Activated CD4-positive, alpha-beta memory T cell treated with anti-CD3 and anti-CD28 coated beads for 36 hours (primary cell): ENCODE measurements at places on chromosomes 4 and X. TPM values are rescaled to one million over a fixed set of nuclear protein-coding genes. Genes with fewer than 3 reads are reported as not detected.

DNA sequence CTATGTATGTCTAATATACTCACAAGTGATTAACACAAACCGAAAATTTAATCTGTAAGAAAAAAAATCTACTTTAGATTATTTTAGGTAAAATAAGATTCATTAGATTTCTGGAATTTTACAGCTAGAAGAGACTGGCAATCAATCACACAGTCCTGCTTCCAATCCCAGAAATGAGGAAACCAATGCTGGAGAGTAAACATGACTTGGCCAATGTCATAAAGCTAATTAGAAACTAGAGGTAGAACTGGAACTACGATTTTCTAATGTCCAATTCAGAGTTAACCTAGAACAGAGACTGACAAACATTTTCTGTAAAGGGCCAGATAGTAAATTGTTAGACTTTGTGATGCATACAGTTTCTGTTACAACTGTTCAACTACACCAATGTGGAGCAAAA lies 123.6 kb downstream of the CORIN start:
- no peak for DNase-seq

DNA sequence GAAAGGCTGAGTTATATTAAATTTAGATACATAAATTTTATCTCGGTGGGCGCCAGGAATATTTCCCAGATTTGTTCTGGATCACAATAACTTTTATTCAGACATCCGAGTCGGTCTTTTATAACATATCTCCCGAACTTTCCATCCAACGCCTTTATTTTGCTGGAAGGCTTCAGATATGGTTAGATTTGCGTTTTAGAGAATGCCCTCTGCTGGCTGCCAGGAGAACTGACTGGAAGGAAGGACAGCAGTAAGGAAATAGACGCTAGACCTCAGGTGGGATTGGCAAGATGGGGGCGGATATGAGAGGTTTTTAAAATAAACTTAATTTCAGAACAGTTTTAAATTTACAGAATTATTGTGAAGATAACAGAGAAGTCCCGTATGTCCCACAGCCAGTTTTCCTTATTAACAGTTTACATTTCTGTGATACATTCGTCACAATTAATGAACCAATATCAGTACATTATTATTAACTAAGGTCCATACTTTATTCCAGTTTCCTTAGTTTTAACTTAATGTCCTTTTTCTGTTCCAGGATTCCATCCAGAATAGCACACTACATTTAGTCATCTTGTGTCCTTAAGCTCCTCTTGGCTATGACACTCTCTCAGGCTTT lies 4.6 kb upstream of the KANTR start:
- DNase-seq, result peak; percentile 53

Gene PCDH10
- not detected for total RNA-seq

Gene CD99
- total RNA-seq, result 282 TPM

GRCh38 chr4:6342530-6343293 lies 73.1 kb downstream of the WFS1 start:
- no peak for DNase-seq

GRCh38 chr4:15779306-15779705 lies 1.2 kb downstream of the CD38 start:
- no peak for DNase-seq

Gene SPOCK3
- not detected for total RNA-seq

Gene CLDN22
- total RNA-seq, result not detected

DNA sequence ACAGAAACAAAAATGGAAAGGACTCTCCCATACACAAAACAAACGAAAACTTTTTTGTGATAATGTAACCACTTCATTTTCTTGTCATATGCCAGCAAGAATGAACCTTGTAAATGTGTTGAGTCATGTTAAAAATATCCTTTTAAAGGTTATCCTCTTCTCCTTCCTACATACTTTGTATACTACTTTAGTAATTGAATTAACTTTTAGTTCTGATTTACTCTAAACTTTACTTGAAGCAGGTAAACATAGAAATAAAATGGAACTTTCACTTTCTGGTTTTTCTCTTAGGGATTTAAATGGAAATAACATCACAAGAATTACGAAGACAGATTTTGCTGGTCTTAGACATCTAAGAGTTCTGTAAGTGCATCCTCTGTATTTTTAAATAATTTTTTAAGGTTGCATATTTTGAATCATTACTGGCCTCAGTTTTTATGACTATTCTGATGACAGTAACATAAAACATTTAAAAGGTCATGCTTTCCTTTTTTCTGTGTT lies 4.7 kb downstream of the SLIT2 start:
- no peak for DNase-seq

DNA sequence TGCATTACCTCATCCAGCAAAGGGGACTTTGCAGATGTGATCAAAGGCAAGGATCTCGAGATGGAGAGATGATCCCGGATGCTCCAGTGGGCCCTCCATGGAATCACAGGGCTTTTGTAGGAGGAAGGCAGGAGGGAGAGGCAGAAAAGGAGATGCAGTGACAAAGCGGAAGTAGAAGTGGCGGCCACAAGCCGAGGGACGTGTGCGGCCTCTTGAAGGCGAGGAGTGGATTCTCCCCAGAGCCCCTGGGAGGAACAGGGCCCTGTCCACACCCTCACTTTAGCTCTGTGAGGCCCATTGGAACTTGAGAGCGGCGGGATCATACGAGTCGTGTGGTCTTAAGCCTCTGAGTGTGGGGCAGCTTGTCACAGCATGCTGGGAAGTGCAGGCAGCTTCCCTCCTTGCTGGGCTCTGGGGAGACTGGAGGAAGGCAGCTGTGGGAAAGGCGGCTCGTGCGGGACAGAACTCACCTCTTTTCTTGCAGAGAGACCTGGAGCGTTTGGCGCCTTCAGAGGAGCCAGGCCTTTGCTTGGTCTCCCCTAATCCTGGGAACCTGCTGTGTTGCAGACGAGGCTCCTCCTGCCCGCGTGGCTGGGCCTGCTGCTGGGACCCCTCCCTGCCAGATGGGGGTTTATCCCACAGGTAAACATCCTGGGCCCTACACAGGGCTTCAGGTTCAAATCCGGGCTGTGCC lies 10.2 kb downstream of the SH3TC1 start:
- DNase-seq, result no peak

Gene CPLX1
- total RNA-seq, result 0.61 TPM
